Epithelial cell of proximal tubule (primary cell): ENCODE measurements at places on chromosomes 12 and 14.

- DNase-seq: no peak
These were observed 196.2 kb upstream of the C14orf180 start for GRCh38 chr14:104383088-104383995.

DNA sequence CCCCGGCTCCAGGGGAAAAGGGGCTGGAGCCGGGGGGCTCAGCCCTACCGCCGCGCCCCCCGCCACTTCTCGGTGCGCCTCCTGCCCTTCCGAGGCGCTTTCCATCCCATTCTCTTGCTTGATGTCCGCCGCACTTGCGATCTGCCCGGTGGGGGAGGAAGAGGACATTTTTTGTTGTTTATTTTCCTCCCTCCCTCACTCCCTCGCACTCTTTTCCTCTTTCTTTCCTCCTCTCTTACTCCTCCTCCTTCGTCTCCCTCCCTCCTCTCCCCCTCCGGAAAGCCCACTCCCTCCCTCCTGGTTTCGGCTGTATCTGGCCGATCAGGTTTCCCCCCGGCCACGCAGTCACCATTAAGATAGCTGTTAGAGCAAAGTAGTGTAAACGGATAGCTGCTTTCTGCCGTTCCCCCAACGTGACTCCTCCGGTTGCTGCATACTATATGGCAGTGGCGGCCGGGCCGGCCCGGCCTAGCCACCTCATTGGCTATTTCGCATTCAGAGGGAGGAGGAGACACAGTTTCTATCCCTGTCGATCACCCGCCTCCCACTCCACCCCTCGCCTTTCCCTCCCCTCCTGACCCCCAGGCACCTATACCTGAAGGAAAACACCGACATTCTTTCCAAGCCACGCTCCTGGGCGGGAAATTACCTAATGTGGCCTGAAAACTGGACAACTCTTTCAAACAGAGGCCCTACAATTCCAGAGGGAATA lies at the start of gene SIX4:
SIX4 (minus strand) TSS at position 445 of the 712 bp plus-strand sequence; CDS start at position 168, 277 bp downstream.
- DNase-seq: no peak

GRCh38 chr12:116620492-116621191 lies 61.5 kb downstream of the MAP1LC3B2 start:
- no peak for DNase-seq

DNA sequence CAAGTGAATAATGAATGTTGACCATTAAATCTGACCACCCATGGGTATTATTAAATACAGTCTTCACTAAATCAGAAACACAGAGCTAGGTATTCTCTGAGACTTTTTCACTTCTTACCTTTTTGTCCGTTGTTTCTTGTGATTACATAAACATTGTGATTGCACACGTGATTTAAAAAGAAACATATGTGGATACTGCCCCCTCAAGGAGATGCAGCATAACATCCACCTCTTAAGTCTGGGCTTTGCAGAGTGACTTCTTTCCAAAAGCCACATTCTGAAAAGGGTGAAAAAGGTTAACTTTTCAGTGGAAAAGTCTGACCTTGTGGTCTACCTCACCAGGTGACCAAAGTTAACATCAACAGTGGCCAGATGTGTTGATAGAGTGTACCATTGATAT lies 185.5 kb upstream of the FAR2 start:
- DNase-seq: no peak

- DNase-seq: no peak
These were observed 133.4 kb upstream of the FRMD6 start for GRCh38 chr14:51518280-51518679.

DNA sequence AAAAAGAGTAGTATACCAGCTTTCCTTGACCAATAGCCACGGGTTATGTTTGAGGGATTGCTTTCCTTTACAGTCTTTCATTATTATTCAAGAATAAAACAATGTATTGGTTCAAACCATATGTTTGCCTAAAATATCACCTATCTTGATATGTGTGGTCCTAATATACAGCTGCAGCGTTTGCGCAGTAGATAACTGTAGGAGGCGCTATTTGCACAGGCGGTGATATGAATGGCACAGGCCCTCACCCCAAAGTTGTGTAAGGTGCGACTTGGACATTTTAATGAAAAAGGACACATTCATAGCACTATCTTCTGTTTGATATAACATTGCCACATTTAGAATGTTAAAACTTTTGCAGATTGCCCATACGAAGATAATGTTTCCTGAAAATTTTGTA lies 298.4 kb downstream of the TRHDE start:
- DNase-seq: no peak

DNA sequence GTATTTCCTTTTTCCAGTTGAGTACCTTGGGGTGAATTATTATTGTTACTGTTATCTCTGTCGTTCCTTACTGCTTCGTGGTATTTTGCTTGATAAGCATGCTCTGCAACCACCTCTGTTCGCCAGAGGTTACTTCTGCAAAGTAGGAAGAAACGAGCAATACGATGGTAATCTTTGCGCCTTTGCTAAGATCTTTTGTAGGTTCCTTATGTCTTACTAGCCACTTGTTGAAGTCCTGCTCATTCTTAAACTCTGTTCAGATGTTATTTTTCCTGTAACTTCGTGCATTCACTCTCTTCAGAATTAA lies 729 bp upstream of the M6PR start:
- DNase-seq: peak; percentile 41

DNA sequence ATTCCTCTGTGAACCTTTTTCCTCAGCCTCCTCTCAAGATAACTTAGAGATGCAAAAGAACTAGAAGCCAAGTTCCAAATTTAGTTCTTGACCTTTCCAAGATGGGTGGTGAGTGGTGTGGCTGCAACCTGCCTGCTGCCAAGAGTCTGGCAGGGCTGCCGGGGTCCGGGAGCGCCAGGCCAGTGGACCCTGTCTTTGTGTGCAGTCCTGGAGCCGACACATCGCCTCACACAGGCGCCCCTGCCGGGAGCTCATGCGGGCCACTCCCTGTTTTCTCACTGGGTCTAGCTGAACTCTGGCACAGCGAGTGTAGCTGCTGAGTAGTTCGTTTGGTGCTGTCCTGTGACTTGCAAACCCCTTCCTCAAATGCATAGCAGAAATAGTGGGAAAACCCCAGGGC lies 84.9 kb downstream of the CACNA1C start:
- no peak for DNase-seq

- no peak for DNase-seq
These were observed 35.3 kb downstream of the PRKD1 start for GRCh38 chr14:29892327-29892726.

DNA sequence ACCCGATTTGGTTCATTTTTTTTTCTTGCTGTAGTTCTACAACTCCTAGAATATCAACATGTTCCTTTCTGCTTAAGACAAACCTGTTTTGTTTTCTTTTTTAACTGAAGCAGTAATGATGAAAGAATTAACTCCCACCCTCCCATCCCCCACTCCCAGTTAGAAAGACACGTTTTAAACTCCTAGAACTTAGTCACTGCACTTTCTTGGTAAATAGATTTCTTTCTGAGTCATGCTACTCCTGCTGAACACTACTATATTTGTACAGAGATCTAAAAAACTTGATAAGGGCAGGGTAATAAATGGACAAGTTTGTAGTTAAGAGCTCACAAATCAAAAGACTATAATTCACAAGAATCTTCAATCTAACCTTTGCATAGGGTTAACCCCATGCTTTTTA lies 118.9 kb upstream of the PTPRB start:
- DNase-seq: peak; percentile 40

DNA sequence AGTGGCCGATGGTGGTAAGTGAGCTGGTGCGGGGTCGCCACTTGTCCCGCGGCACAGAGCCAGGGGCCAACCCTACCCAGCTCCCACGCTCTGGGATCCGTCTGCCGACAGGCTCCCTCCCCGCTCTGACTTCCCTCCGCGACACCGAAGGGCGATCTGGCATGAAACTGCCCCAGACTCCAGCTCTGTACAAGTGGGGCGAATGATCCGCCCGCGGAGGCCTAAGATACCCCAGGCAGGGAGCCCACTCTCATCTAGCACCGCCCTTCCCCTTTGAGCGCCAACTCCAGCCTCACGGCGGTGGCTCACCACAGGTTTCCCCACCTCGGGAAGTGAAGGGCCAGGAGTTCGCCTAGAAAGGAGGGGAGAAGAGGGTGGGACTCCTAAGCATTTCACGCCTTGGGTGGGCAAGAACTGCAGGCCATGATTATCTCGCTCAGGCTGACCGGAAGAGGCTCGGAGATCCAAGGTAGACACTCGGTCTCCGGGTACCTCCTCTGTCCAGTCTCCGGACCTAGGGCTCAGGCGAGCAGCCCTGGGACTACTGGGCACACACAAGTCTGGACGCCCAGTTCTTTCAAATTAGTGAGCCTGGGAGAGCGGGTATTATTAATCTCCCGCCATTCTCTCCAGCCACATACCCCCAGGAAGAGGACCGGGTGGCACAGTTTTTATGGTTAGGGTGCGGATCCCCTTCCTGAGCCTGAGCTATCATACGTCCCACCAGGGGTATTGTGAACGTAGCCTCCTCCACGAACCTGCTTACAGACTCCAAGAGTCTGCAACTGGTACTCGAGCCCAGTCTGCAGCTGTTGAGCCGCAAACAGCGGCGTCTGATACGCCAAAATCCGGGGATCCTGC lies 849 bp downstream of the WNT1 start:
- no peak for DNase-seq

DNA sequence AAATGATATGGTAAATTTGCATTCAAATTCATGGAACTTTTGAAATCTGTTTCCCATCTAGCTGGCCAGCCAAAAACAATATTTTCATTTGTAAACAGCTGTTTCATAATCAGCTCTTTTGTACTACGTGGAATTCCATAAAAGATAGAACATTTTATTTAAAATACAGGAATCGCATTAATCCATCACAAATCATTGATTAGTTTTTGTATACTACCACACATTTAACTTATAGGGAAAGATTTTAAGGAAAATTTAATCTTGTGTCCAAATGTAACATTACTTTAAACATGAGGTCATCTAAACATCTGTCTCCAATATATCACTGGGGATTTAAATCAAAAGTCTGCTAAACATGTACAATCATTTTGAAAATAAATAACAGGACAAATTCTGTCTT lies 33.5 kb downstream of the SLC25A21 start:
- no peak for DNase-seq

- no peak for DNase-seq
These were observed 414 bp downstream of the UNC79 start for GRCh38 chr14:93431036-93431670.

- no peak for DNase-seq
These were observed 1209.5 kb downstream of the SLC16A7 start for GRCh38 chr12:60805364-60805763.

DNA sequence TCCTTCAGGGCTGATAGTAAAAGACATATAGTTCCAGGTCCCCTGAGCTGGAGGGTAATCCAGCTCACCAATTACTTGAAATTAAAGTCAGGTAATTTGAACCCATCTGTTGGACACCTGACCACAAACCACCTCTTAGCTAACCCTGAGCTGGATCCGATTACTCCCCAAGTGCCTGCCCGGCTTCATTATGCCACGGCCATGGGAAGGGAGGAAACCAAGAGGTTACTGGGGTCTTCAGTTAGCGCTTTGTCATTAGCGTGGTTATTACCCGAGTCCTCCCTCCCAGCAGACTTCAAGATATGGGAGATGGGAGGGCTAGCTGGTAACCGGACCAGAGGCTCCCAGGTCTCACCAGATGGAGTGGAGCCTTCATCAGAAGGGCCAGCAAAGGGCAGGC lies 1071.4 kb downstream of the BCL11B start:
- DNase-seq: no peak

- peak; percentile 53 for DNase-seq
These were observed 1.0 kb downstream of the GMFB start for GRCh38 chr14:54487771-54488170.

DNA sequence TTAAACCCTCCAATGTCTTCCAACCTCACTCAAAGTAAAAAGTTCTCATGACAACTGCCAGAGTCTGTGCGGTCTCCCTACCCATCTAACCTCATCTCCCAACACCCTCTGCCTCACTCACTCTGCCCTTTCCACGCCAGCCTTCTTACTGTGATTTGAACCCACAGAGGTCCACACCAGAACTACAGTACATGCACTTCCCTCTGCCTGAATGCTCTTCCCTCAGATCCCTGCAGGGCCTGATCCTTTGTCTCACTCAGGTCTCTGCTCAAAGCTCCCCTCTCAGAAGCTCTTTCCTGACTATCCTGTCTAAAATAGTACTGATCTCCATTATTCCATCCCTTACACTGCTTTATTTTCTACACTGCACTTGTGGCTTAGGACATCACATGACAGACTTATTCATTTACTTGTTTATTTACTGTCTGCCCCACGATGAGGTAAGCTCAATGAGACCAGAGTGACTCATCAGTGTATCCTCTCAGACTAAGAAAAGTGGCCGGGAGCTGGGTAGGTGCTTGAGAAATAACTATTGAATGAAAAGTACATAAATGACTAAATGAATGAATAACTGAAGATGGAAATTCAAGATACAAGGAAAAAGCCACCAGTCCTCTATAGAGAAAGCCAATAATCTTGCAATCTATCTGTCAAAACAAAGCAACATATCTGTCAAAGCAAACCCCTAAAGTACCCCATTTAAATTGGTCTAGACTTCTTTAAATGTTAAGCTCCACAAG lies 17.1 kb downstream of the POMT2 start:
- peak; percentile 94 for DNase-seq

DNA sequence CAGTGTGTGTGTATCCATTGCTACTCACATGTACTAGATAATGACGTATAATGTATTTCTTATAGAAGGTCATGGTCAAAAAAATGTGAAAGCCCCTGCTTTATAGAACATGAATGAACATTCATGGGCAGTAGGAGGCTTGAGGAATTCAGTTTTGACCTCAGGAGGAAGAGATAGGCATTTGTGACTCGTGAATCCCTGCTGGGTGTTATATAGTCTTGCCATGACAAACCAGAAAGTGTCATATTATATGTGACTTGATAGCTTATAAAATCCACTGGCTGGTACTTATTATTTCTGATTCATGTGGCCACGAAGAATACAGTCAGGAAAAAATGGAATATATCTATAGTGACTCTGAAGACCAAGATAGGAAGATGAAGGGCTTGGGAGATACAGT lies 287.6 kb downstream of the CEP128 start:
- DNase-seq: no peak

GRCh38 chr12:101414533-101415119 lies 7.1 kb upstream of the ARL1 start:
- no peak for DNase-seq

- DNase-seq: no peak
These were observed 68.5 kb upstream of the BEGAIN start for GRCh38 chr14:100655741-100656085.

- DNase-seq: no peak
These were observed 70.5 kb upstream of the DIO3 start for GRCh38 chr14:101490771-101491170.

DNA sequence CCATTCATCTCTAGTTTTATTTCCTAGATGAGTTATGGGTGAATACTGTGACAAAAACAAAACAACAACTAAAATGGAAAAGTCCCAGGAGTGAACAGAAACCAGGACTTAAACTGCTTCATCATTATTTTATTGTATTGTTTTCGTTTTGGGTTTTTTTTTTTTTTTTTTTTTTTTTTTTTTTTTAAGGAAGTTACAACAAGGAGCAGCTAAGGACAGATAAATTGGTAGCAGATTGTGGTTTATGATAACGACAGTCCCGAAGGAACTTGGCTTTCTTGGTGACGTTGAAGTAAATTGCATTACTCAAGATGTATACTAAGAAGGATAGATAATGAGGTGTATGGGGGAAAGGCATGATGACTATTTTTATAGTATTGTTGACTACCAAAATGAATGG lies 866.3 kb downstream of the NRXN3 start:
- DNase-seq: no peak

GRCh38 chr12:108571609-108572165 lies 9.3 kb downstream of the ISCU start:
- no peak for DNase-seq

GRCh38 chr14:67487937-67488893 lies at the start of gene TMEM229B:
TMEM229B (minus strand) TSS chr14:67488721; CDS start chr14:67473923, 14,798 bp downstream.
- no peak for DNase-seq
